Activated CD4-positive, alpha-beta T cell treated with anti-CD3 and anti-CD28 coated beads, Interleukin-2, amount 50 U/mL, for 4 hours (primary cell): ENCODE measurements at places on chromosomes 16 and 17.

- DNase-seq = no peak
These were observed 144.1 kb downstream of the RAB11FIP4 start for GRCh38 chr17:31535581-31535981.

- DNase-seq = no peak
These were observed 331.3 kb upstream of the EEF2KMT start for GRCh38 chr16:5428932-5429331.

- DNase-seq = no peak
These were observed 31.4 kb upstream of the CORO6 start for GRCh38 chr17:29653995-29654714.

GRCh38 chr17:37710344-37710886 lies 34.4 kb downstream of the HNF1B start:
- DNase-seq = no peak

DNA sequence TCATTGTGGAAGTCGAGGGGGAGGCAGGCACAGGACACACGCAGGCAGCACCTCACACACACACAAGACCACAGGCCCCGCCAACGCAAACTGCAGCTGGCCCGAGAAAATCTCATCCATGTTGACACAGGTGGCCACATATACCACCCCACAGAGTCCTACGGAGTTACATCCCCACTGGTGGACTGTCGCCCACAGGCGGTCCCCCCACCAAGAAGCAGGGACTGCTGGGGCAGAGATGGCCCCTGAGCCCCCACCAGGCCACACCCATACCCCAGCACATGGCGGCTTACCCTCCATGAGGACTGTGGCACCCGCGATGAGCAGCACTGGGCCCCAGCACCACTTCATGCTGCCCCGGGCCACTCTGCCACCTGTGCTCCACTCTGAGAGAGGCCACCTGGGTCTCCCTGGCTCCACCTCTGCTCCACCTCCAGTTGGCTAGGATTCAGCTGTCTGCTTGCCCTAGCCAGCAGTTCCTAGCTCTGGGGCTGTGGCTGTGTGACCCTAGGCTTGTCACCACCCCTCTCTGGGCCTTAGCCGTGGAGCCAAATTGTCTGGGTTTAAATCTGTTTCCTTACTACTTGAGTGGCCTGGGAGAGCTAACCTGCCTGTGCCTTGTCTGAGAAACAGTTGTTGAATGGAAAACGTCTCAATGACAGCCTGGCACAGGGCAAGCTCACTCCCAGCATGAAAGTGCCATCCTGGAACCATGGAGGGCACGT lies at the start of gene PRSS53:
Gene PRSS53, minus strand, starts transcription at position 485 of the 725 bp plus-strand sequence. Its CDS starts 134 bp downstream, at position 351.
- no peak for DNase-seq

DNA sequence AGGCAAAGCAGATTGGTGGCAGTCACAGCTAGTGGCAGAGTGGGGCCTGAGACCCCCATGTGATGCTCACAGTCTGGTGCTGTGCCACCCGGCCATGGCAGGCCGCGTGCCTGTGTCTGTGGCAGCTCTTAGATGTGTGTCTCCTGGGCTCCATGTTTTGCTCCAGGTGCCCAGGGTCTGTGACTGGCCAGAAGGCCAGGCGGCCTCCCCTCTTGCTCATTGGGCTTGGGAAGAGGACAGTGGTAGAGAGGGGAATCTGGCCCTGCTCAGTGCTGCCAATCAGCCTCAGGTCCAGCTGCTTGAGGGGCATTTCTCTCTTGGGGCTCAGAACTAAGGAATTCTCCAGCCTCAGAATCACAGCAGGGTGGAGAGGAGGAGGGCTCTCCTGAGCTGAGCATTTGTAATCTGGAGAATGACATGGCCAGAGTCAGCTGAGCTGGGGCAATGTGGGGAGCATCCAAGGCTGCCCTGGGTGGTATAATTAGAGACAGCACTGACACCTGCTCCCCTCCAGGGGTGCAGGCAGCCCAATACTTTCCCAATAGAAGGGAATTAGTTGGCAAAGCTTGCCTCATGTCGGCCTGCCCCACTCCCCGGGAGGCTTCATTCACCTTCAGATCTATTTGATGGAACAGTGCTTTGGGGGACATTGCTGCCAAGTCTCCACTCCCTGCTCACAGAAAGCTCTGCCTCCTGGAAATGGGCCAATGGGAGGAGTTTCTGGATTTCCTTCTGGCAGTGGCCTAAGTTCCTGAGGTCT lies 2.7 kb upstream of the LASP1NB start:
- no peak for DNase-seq

- no peak for DNase-seq
These were observed 40.3 kb downstream of the MYH13 start for GRCh38 chr17:10332515-10332914.

DNA sequence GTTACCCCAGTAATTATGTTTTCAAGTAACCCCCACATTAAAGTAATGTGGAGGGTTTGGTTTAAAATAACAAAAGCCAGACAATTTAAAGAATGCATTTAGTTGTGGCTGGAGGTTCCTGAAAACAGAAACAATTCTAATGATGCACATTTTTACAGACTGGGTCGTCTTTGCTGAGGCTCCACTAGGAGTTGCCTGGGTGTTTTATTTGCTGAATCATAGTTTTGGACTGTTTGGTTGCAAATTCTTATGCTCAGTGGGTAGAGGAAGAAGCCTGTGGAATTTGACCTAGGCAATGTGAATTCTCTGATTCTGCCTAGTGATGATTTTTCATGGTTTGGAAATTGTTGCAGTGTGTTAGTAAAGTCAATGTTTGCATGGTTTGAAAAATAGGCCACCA lies 16.3 kb downstream of the SHISA9 start:
- DNase-seq = no peak

GRCh38 chr16:12349936-12350850 lies 373.7 kb downstream of the SNX29 start:
- DNase-seq = no peak

DNA sequence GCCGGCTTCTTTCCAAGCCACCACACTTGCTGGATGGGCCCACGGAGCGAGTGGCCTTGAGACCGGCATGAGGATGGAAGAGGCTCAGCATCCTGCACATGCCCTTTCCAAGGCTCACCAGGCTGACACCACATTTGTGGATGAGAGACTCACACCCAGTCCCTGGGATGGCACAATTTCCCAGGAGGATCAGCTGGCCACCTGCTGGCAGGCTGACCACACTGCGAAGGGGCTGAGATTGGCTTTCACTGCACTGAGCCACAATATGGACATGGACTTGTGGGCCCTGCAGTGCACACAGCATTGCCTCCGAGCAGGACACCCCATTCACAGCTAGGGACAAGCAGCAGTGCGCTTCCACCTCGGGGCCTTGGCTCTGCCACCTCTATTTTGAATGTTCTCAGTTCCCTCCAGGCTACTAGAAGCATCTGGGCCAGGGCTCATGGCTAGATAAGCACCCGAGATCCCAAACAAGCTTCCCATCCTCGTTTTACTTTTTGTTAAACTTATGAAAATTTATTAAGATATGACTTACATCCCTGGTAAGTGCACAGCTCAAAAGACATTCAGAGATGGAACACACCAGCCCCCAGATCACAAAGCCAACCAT lies 25.3 kb upstream of the KSR1 start:
- no peak for DNase-seq

DNA sequence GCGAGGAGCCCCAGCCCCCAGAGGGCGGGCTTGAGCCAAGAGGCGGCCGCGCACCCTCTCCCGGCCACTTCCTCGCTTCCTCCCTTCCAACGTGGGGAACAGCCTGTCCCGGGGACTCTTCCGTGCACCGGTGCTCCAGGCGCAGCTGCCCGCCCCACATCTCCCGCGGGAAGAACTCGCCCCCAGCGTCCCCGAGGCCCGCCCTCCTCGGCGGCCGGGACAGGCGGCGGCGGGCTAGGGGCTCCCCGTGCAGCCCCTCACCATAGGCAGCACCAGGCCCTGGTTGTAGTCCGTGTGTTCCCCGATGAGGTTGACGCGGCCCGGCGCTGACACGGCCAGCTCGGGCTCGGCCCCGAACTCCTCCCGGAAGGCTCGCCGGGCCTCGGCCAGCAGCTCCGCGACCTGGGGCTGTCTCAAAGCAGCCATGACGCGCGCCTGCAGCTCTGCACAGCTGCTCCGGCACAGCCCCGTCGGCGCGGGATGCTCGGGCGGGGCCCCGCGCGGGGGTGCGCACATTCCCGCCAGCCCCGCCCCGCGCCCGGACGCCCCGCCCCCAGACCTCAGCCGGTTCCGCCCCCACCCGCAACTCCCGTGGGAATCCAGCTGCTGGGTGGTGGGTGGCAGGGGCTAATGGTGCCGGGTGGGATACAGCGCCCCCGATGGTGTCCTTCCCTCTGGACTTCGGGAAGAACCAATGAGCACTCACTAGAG lies at the start of gene GALK1:
Gene GALK1, minus strand, starts transcription at position 482 of the 711 bp plus-strand sequence. Its CDS starts 56 bp downstream, at position 426.
- DNase-seq = peak; percentile 64

DNA sequence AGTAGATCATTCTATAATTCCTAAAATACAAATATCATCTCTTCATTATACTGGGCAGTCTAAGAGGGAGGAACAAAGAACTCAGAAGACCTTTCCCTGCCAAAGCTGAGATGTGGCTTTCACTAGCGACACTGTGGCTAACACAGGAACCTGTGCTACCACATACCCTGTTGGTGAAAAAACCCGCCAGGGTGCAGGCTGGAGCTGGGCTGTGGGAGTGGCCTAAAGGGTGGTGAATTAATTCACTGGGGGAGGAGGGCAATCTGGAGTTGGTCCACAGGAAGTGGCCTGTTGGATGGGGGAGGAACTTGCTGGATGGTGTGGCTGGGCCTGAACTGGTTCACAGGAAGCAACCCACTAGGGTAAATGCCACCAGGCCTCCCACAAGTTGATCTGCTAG lies 7.4 kb downstream of the ZNF594 start:
- DNase-seq = no peak

- DNase-seq = peak; percentile 73
These were observed 75.3 kb upstream of the AMZ2 start for GRCh38 chr17:68172461-68172954.

GRCh38 chr17:67628580-67629013 lies 89.1 kb upstream of the NOL11 start:
- no peak for DNase-seq

GRCh38 chr17:57293077-57293476 lies 36.8 kb downstream of the MSI2 start:
- DNase-seq = no peak

DNA sequence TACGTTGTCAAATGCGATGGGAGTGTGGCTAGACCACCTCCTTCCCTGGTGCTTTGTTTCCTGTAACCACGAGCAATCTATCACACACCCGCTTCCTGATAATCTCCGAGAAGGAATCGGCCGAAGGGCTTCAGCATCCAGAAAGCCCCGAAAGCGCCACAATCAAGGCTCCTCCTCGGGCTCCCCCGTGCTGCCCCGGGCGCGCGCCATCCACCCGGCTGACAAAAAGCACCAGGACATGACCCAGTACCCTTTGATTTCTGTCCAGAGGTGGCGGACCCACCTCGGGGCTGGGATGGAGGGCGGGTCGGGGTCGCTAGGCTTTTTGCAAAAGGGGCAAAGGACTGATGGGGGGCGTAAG lies 743 bp upstream of the ARMC7 start:
- no peak for DNase-seq

GRCh38 chr17:17091856-17092756 lies 49.8 kb downstream of the MPRIP start:
- no peak for DNase-seq

GRCh38 chr17:17830740-17831207 lies 6.0 kb downstream of the SREBF1 start:
- no peak for DNase-seq

DNA sequence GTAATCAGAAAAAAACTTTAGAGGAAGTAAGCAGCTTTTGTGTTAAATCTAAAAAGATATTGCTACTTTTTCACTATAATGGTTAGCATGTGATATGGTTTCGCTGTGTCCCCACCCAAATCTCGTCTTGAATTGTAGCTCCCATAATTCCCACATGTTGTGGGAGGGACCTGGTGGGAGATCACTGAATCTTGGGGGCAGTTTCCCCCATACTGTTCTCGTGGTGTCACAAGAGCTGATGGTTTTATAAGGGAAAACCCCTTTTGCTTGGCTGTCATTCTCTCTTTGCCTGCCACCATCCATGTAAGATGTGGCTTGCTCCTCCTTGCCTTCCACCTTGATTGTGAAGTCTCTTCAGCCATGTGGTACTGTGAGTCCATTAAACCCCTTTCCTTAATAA lies 117.1 kb downstream of the KCNJ2 start:
- no peak for DNase-seq
